NCI-H1436 (cell line): ENCODE measurements at places on chromosomes 1 and 21.
A peak's percentile ranks its signal among the peaks of the same experiment; 100 is the strongest.

DNA sequence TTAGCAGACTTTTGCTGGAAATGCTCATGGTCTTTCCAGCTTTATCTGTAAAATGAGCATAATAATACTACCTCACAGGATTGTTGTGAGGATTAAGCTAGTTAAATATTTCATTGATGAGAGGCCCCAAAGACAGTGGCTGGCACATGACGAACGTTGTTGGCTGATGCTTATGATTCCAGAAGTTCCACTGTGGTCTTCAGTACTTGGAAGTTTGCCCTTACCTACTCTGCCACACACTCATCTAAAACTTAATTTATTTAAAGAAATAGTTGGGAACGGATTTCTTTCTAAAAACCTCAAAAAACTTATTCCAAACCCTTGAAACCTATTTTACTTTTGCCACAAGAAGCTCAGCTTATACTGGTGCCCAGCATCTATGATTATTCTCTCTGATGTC, 170.7 kb downstream of the DHRS3 start:
- no peak for DNase-seq

DNA sequence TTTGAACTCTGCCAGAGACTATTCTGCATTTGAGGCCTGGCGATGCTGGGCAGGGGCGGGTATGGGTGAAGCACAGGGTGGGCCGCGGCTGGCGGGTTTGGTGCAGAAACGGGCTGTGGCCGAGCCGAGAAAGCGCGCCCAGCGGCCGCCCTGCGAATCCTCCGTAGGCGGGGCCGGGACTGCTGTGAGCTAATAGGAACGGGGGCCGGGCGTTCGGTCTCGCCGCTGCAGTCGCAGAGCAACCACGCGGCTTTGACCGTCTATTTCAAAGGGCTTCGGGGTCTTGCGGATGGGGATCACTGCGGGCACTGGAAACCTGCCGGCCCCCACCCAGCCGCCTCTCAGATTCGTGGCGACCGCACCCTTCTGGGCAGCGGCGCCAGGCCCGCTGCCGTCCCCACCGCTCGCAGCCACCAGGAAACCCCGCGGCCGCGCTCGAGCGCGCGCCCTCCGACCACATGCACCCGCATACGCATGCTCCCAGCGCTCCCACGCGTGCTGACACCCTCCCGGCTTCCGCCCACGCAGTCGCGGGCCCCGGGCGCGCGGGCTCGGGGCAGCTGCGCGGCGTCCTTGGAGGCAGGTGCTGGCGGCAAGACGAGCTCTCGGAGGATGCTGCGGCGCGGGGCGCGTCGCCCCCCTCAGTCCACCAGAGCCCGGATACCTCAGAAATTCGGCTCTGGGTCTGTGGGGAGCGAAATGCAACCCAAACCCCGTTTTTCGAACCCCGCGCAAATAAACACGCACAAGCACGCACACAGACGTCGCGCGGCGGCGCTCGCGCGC, 32.6 kb downstream of the DNTTIP2 start:
- peak; percentile 82 for DNase-seq

DNA sequence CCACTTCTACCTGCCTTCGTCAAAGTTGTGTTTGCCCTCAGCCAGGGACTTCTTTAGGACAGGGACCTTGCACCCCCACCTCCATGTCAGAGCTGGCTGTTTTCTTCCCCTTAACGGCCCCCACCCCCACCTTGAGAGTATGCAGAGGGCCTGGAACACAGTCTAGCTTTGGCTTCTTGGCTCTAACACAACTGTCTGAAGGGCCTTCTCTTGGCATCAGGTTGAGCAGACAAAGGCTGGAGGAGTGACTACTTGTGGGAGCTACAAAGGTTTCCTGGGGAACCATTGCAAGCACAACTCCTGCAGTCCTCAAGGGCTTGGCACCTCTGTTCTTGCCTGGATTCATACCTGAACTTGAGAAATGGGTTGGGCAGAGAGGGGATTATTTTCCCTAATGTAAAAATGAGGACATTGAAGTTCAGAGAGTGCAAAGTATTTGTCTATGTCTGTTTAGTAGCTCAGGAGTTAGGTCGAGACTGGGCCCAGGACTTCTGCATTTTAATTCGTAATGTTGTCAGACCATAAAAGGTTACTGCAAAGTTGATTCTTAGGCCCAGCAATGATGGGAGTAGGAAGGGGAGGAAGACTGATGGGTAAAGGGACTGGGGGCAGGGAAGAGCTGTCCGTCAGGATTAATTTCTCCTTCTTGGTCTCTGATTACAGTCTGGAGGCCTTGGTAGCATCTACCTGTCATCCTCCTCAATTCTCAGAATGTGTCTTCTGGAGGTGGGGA, 2.6 kb downstream of the CYP4B1 start:
- no peak for DNase-seq

GRCh38 chr1:155833665-155834295, 23.2 kb downstream of the GON4L start:
- DNase-seq, result no peak

GRCh38 chr1:159949981-159950381, 4.1 kb downstream of the SLAMF9 start:
- no peak for DNase-seq

DNA sequence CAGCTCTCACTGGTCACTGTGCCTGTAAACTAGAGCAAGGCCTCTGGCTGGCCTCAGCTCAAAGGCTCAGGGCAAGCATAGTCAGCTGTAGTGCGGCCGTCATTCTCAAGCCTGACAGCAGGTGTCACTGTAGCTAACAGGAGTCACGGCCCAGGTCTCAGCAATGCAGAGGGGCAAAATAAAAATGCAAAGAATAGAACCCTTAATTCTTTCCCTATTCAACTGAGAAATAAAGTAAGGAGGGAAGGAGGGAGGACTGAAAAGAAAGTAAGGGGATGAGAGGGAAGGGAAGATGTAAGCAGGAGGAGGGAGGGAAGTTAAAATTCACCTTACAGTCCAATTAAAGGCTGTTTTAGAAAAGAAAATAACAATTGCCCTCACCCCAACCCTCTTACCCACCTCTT, 106.1 kb downstream of the KIAA0319L start:
- peak; percentile 50 for DNase-seq

DNA sequence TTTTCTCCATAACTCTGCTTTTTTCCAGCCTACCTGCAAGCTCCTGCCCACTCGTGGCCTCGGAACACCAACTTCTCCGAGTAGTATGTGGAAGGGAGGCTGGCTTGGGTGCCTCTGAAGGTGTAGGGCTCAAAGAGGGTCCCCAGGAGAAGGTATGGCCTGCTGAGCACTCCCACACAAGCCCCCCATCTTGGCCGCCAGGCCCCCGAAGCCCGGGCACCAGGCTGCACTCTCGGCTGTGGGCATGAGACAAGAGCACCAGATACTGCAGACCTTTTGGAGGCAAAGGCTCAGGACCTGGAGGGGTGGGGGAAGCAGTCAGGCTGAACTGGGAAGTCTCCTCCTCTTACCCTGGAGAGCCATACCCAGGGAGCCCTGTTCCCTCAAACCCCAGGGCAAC, 1.7 kb downstream of the ZNF692 start:
- no peak for DNase-seq

DNA sequence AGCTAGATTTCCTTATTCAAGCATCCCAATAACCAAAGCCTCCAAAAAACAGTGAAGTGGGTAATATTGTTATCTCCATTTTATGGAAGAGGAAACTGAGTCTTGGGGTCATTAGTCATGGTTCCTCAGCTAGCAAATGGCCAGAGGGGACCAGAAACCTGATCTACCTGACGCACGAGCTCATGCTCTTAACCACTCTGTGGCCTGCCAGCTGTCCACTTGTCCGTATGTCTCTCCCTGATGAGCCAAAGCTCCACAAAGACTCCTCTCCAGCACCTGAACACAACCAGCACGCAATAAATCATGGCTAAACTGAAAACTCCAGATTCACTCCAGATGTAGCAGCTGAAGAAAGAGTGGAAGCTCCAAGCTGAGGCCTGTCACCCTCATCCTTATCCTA, 5.8 kb downstream of the CAPN8 start:
- DNase-seq, result no peak

- no peak for DNase-seq
Observed at GRCh38 chr1:9250411-9251381, 16.1 kb downstream of the H6PD start.

- DNase-seq, result no peak
Observed at GRCh38 chr1:150365941-150366340, 2.0 kb downstream of the RPRD2 start.

DNA sequence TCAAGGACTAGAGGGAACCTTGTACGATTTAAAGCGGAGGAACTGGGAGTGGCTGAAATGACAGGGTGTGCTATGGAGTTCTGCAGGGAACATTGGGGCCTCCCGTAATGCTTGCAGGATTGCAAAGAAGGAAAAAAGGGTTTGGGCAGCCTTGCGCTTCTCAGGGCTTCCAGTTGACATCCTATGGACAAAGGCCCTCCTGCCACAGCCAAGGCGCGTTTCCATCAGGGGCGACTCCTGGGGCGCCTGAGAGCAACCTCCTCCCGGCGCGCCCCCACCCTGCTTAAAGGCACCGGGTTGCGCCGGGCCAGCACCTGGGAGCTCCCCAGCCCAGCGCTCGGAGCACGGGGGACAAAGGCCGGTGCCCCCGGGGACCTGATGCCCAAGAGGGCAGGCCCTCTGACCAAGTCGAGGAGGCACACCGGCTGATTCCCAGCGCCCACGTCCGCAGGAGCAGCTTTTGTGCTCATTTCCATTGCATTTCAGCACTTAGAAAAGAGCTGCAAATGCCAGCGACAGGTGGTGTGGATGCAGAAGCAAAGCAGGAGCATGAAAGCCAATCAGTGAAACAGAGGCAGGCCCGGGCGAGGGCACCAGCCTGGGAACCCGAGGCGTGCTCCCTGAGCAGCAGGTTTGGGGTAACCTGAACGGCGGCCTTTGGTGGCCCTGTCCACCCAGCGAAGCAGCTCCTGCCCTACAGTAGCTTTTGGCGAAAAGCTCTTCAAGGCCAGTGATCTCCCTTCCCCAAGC, 17.6 kb upstream of the RNF187 start:
- no peak for DNase-seq

- no peak for DNase-seq
Observed at GRCh38 chr1:186291271-186291670, 83.8 kb downstream of the TPR start.

- no peak for DNase-seq
Observed at GRCh38 chr1:220184506-220184905, 87.7 kb downstream of the RAB3GAP2 start.

DNA sequence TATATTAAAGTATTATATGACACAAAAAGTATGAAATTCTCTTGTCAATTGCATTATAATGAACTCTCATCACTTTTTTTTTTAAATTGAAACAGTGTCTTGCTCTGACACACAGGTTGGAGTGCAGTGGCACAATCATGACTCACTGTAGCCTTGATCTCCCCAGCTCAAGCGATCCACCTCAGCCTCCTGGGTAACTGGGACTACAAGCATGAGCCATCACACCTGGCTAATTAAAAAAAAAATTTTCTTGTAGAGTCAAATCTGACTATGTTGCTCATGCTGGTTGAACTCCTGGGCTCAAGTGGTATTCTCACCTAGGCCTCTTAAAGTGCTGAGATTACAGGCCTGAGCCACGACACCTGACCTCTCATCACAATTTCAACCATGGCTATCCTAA, 259.3 kb downstream of the S1PR1 start:
- no peak for DNase-seq
